ENCODE measurements at places on chromosomes 6 and 20.

DNA sequence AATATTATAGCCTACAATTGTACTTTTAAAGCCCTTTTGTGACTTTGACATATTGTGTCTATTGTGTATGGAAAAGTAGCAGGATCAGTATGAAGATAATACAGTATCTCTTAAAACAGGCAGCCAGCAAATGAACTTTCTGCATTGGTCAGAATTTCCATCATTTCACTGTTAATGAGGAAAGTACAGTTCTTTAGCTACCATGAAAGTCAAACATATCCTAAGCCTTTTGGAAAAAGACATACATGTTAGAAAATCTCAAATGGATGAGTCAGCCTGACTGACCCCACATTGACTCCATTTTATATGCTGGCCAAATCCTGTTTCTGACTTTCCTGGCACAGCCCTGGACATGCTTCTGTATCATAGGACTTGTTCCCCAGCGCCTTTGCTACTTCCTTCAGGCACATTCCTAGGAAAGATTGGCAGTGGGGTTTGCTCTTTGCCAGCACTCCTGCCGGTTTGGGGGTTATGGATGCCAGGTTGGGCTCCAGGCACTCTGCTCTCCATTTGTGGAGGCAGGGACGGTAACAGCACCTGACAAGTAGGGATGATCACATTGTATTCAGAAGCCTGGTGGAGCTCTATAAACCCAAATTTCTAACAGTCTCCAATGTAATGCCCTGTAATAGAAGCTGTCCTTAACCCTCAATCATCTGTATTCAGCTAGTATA is 43.7 kb downstream of the TOP1 start:
- peak; percentile 93 for DNase-seq

DNA sequence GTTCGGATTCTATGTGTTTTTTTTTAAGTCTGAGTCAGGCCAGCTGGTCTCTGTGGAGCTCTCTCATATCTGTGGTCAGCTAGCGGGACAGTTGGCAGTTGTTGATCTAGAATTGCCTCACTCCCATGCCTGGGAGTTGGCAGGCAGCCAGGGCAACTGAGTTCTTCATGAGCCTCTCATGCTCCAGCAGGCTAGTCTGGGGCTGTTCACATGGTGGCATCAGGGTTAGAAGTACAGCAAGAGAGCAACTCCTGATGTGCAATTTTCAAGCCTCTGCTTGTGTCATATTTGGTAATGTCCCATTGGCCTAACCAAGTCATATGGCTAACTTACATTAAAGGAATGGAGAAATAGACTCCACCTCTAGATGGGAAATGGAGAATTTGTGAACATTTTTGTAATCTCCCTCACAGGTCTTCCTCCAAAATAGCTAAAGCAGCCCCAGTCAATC is 6.7 kb upstream of the IFT52 start:
- peak; percentile 99 for DNase-seq

DNA sequence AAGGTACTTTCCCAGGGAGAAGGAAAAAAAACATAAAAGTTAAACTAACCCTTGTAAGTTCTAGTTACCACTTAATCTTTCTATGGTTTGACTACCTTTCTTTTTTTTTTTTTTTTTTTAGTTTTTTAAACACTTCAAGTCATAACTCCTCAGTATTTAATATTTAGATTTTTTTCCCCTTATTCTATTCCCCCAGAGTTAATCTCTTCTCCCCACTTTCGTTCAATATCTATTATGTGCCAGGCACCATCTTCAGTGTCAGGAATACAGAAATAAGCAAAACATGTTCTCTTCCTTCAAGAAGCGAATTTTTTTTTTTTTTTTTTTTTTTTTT is 62.0 kb upstream of the LOC128125822 start:
- no peak for DNase-seq

- DNase-seq, result no peak
Observed at GRCh38 chr20:1595333-1595732, 24.5 kb downstream of the SIRPB1 start.

GRCh38 chr6:30813631-30814145 is 69.3 kb upstream of the IER3 start:
- no peak for DNase-seq

GRCh38 chr6:20362623-20363022 is 39.1 kb upstream of the E2F3 start:
- DNase-seq, result peak; percentile 36

GRCh38 chr6:154359161-154359574 is 2.6 kb upstream of the IPCEF1 start:
- no peak for DNase-seq

GRCh38 chr20:24836661-24837299 is 112.3 kb upstream of the CST7 start:
- no peak for DNase-seq

GRCh38 chr6:104239971-104240370 is 619.7 kb downstream of the HACE1 start:
- DNase-seq, result no peak

- peak; percentile 65 for DNase-seq
Observed at GRCh38 chr6:131083687-131084086, 20.6 kb upstream of the EPB41L2 start.

GRCh38 chr6:133637874-133638273 is 251.0 kb upstream of the TCF21 start:
- DNase-seq, result no peak

DNA sequence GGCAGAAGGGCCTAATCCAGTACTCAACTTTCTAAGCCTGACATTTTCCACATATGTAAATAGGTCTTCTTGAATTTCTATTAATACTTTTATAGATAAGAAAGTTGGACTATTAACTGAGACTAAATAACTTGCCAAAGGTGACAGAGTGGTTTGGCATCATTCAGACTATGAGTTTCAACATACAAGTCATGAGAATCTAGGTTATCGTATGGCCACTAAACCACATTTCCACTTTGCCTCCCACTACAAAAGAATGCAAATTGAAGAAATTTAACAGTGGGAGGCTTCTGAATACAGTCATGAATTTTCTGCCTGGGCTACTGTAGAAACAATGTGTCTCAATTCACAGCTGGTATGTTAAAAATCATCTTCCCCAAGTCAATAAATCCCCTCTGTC is 531.0 kb upstream of the AGPAT4 start:
- DNase-seq, result peak; percentile 0

- no peak for DNase-seq
Observed at GRCh38 chr20:32158943-32159660, 48.4 kb downstream of the PLAGL2 start.

- DNase-seq, result no peak
Observed at GRCh38 chr20:14566505-14566904, 229.1 kb upstream of the FLRT3 start.

GRCh38 chr20:31974951-31975487 is 7.1 kb downstream of the XKR7 start:
- no peak for DNase-seq

DNA sequence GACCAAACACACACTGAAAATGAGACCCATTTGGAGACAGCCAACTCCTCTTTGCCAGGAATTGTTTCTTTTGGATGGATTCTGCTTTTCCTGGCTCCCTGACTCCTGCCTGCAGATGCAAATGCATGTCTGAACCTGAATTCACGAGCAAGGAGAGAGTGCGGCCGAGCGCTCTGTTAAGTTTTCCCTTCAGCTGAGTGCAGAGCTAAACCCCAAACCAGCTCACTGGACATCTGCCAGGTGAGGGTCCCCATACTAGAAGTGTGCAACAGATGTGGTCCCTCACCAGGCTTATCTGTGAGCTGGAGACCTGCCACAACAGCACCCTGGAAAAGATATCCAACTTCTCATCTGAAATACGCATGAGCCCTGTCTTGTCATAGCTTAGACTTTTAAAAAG is 59.0 kb downstream of the CD164 start:
- DNase-seq, result no peak

DNA sequence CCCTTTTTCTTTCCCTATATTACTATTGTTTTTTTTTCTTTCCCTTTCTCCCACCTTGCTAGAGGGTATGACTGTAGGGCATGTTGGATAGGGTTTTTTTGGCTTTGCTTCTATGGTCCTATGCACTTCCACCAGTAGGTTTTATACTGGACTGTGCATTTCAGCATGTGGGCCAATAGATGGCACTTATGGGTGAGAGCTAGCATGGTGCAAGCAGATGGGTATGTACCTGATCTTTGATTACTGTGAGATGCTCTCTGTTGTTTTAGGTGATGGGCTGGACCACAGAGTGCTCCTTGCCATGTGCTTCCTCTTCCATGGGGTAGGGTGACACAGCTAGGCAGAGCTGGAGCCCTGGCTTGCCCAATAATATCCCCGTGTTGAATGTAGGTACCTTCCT is 128.5 kb upstream of the CHD6 start:
- no peak for DNase-seq

- DNase-seq, result no peak
Observed at GRCh38 chr6:63525186-63525878, 46.9 kb upstream of the LOC128125822 start.

DNA sequence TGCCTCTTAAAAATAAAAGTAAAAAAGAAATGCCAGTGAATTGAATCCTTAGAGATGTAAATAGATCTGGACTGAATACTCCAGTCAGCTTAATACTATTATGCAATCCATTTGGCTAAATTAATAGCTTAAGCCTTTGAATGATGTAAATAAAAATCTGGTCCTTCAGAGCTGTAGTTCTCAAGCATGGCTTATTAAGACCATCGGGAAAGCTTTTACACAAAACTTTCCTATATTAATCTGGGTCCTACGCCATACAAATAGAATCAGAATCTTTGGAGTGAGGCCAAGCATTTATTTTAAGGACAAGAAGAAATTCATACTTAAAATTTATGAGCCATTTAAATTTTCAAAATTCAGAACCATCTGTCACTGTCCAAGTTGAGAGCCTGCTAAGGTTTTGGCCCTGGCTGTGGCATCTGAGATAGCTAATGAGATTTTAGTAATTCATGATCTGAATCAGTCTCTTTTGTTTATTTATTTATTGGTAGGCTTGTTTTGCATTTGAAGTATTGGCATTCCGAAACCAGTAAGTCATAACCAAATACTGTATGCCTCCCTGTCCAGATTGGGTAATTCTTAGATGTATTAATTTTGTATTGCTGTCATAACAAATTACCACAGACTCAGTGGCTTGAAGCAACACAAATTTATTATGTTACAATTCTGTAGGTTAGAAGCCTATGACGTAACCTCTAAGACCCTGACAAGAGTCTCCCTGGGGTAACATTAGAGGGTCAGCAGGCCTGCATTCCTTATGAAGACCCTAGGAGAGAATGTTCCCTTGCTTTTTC is 228.1 kb upstream of the RAB32 start:
- no peak for DNase-seq

- DNase-seq, result peak; percentile 68
Observed at GRCh38 chr6:125910527-125910926, 46.0 kb upstream of the HINT3 start.

DNA sequence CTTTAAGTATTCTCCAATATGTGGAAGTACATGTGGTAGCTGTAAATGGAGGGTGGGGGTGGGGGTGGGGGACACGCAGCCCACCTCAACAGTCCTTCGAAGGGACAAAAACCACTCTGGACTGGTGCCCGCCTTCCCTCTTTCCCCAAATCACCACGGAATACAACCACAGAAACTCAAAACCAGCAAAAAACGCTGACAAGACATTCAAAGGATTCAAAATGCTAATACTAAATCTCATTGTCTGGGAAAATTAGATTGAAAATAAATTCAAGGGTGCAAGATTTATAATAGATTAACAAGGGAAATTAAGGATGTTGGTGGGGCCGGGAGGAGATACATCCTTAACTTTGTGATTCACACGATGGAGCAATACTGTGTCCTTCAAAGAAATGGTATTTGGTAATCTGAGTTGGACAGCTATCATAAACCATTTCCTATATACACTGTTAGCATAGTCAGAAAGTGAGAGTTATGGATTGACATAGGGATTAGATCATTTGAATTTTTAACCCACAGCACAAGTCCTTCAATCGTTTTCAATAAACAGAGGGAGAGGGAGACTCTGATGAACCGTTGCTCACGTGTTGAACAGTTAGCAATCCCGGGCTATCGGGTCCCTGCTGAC is 766 bp upstream of the TBC1D22B start:
- DNase-seq, result peak; percentile 87

GRCh38 chr6:105898286-105898685 is 187.8 kb upstream of the PRDM1 start:
- DNase-seq, result peak; percentile 29

DNA sequence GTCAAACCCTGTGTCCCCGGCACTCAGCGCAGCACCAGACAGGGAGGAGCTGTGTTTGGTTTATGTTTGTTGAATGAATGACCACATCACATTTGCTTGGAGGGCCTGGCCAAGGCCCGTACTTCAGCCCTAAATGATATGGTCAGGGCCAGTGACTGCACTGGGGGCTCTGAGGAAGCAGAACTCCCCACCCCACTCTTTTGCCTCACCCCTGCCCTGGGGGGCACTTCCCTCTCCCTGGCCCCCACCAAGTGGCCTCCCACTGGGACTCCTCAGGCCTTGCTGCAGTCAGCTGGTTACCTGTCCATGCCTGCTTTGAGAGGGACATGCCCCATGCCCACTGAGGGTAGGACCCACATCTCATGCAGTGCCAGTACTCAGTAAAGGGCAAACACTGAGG is 2.9 kb downstream of the ADISSP start:
- no peak for DNase-seq

- DNase-seq, result no peak
Observed at GRCh38 chr6:77879527-77879926, 226.7 kb downstream of the MEI4 start.

- no peak for DNase-seq
Observed at GRCh38 chr20:52291109-52291508, 99.5 kb upstream of the ZFP64 start.

DNA sequence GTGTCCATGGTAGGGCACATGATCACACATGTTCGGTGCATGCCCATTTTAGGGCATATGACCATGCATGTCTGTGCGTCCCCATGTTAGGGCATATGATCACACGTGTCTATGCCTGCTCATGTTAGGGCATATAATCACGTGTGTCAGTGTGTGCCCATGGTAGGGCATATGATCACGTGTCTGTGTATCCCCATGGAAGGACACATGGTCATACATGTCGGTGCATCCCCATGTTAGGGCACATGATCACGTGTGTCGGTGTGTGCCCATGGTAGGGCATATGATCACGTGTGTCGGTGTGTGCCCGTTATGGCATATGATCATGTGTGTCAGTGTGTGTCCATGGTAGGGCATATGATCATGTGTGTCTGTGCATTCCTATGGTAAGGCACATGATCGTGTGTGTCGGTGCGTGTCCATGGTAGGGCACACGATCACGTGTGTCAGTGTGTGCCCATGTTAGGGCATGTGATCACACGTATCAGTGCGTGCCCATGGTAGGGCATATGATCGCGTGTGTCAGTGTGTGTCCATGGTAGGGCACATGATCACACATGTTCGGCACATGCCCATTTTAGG is 30.6 kb downstream of the YTHDF1 start:
- no peak for DNase-seq
